ENCODE measurements at places on chromosomes 11 and 22. TPM values are rescaled to one million over a fixed set of nuclear protein-coding genes. Genes with fewer than 3 reads are reported as not detected.

Gene KRTAP5-5
- not detected for total RNA-seq

DNA sequence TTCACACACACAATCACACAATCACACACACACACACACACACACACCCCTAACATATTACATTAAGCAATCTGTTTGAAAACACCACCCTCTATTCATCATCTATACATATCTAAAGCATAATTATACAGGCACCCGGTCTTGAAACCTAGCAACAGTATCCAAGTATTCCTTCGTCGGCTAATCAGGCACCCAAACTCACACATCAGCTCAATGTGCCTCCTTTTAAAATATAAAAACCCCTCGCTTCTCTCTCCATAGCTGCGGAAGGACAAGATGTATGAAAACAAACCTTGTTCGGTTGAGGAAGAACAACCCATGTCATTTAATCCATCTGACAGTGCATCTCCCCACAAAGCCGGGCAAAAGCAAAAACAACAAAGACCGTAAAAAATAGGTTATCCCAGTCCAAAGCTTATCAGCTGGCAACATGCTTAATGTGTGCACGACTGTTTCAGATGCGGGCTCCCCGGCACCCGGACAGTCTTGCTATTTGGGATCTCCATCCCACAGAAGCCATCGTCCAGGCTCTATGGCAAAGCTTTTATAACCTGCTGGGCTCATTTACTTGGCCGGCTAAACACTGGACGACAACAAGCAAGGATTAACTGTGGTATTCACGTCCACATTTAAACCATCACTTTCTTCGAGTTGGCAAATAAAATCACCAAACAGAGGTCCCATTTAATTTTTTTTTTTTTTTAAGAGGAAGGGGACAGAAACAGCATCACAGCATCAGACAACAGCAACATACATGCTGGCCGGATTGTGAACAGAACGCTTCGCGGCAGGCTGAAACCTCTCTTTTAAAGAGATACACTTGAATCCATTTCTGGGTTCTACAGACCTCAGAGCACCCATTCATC, 365.5 kb downstream of the SHANK2 start:
- no peak overlapping the region for H3K27ac ChIP-seq
- H3K4me1 ChIP-seq: no peaks in the 10 kb centered on the region
- no peak overlapping the region for H3K4me3 ChIP-seq
- DNase-seq: no peak
- H3K36me3 ChIP-seq: no peaks in the 10 kb centered on the region
- peaks cover 2% of the 10 kb centered on the region for H3K27me3 ChIP-seq

DNA sequence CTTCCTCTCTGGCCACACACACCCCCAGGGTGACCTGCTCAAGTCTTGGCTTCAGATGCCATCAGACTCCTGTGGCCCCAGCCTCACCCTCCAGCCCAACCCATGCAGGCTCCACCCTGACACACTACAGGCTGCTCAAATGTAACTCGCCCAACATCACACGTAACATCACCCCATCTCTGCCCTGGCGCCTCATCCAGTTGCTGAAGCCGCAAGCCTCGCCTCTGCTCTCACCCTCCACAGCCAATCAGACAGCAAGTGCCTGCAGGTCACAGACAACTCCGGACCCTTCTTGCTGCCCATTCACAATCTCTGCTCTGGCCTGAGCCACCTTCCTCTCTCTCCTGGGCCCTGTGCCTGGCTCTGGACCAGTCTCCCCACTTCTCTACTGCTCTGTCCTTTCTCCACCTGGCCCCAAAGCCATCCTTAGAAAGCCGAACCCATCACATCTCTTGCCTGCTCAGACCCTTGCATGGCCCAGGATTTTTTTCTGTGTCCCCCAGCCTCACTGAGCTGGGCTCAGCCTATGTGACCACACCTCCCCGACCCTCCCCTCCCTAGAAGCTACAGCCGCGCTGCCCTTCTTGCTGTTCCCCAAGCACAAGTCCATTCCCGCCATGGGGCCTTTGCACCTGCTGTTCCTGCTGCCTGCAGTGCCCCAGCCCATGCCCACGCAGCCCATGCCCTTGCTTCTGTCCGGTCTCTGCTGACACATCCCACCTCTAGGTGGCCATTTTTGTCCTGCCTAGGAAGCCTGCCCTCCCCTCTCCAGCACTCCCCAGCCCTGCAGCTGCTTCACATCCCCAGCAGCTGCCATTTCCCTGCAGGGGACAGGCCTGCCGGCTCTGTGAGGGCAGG, 333.9 kb downstream of the CTTN start:
- H3K4me1 ChIP-seq: no peaks in the 10 kb centered on the region
- no peaks in the 10 kb centered on the region for H3K36me3 ChIP-seq
- no peak for DNase-seq
- H3K4me3 ChIP-seq: no peak overlapping the region
- no peaks in the 10 kb centered on the region for H3K27me3 ChIP-seq

- no peak for DNase-seq
- no peak overlapping the region for H3K4me3 ChIP-seq
- H3K4me1 ChIP-seq: peaks cover 6% of the 10 kb centered on the region
- H3K27ac ChIP-seq: no peak overlapping the region
- H3K36me3 ChIP-seq: no peaks in the 10 kb centered on the region
Measured at GRCh38 chr11:85935751-85936150, 80.6 kb downstream of the CCDC83 start.
